ENCODE measurements at places on chromosomes 12 and 14.

GRCh38 chr12:73599268-73599667 is 938.4 kb upstream of the ATXN7L3B start:
- no peak for DNase-seq

DNA sequence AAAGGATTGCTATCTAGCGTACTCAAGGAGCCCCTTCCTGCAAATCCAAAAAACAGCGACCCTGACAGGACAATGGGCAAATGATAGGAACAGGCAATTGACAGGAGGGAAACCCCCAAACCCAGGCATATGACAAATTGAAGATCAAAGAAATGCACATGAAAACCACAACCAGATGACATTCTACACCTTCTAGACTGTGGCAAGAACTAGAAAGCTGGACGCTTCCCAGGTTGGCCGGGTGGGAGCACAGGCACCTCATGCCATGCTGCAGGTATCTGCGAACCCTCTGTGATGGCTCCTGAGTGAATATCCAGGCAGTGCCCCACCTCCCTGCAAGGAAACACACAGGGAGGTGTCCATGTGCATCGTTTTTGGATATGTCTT is 37.1 kb downstream of the CMKLR1 start:
- no peak for DNase-seq

DNA sequence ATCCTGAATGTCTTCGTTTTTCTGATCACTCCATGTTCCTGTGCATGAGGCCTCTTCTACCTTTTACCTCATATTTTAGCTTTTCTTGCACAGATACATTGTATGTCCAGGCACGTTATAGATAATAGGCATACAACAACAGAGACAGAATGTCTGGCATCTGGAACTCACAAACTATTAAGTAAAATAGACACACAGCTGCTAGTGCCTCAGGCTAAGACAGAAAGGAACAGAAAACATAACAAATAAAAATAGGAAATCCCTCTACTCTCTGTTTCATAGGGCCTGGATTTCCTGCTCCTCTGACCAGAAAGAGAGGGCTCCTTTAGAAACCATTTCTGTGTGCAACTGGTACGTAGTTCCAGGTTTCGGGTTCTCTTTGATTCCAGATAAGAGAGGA is 48.6 kb downstream of the ATXN7L3B start:
- DNase-seq, result no peak

- peak; percentile 64 for DNase-seq
Measured at GRCh38 chr14:104442631-104443390, 136.8 kb upstream of the C14orf180 start.

DNA sequence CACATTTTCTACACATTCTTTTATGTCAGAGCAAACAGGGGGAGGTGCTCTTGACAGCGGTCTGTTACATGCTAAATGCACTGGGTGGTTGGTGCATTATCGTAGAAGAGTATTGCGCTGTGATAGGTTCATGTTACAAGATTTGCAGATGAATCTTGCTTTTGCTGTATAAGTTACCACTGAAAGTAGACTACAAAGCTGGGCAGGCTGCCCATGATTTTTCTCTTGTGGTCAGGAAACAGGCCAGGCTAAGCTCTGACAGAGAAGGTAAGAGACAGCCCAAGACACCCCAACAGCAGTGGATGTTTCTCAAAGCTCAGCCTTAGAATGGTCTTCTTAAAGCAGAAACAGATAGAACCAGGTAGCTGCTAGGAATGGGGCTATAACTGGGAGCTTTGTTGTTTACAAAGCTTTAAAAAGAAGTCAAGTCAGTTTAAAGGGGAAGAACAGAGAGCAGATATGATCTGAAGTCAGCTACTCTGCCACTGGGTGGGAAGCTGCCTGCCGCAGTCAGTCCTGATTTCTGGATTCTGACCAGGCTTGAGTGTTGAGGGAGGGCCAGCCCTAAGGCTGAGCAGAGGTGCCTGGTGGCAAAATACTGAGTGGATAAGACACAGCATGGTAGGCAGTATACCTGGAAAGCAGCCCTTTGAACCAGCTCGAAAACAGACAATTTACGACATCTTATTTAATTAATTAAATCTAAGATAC is 9.4 kb downstream of the KCNA1 start:
- DNase-seq, result no peak

- DNase-seq, result peak; percentile 34
Measured at GRCh38 chr14:101473795-101474562, 87.3 kb upstream of the DIO3 start.

GRCh38 chr12:16523951-16524331 is 82.0 kb downstream of the LMO3 start:
- no peak for DNase-seq

GRCh38 chr12:116662612-116663144 is 75.2 kb downstream of the SPRING1 start:
- peak; percentile 85 for DNase-seq

- DNase-seq, result no peak
Measured at GRCh38 chr12:54161481-54162437, 27.0 kb downstream of the SMUG1 start.

DNA sequence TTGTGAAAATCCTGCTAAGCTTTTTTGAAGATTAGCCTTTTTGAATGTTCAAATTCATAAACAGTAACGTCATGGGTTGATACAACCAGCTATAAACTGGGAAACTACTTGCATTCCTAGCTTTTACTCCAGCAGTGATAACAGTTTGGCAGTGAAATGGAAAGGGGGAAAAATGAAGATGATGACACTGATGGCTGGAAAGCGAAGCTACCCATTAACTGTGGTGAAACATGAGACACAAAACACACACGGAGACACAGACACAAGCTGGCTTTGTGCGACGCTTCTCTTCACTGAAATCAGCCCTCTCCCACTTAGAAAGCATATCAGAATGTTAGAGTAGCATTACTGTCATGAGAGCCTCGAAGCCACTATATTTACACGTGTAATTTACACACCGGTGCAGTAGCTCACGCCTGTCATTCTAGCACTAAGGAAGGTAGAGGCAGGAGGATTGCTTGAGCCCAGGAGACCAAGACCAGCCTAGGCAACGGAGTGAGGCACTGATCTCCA is 15.7 kb downstream of the VPS37B start:
- DNase-seq, result no peak

DNA sequence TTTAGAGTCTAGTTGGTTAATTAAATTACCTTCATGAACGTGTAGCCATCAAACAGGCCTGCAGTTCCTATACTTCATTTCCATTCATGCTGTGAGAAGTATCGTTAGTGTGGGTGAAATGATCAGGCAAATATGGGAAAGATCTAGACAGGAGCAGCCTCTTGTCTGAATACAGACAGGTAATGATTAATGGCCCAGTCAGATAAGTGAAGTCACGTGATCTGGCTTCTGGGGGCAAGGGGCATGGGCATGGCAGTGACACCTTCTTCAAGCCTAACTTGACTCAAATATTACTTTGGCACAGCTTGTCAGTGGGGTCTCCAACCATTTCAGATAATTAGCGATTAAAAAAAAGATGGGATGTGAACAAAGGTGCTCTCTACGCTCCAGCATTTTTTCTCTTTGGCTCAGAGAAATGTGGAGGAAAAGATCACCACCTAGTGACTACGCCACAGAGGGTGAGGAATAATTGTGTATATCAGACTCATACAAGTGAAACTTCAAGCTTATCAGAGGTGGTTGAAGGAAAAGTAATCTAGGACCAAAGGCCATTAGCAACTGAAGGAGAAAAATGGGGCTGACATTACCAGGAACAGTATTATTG is 17.8 kb downstream of the GUCY2C start:
- no peak for DNase-seq

DNA sequence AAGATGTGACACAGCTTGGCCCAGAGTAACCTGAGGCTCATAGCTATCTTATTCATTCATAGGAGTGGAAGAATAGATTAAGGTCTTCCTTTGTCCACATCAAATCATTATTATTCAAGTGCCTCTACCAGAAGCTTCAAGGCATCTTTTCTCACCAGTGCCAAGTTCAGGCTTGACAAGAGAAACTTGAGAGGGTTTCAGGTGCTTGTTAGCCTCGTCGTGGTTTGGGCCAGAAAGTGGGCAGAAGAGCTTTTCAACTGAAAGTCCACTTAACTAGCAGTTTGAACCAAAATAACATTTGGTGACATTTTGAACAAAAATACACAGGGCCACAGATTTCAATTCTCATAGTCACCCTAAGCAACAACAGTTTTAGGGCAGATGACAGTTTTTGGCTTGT is 1184.2 kb downstream of the FLRT2 start:
- no peak for DNase-seq

GRCh38 chr12:127822809-127823411 is 444.1 kb upstream of the TMEM132C start:
- DNase-seq, result peak; percentile 21

- DNase-seq, result peak; percentile 49
Measured at GRCh38 chr12:11758510-11759493, 109.3 kb downstream of the ETV6 start.

DNA sequence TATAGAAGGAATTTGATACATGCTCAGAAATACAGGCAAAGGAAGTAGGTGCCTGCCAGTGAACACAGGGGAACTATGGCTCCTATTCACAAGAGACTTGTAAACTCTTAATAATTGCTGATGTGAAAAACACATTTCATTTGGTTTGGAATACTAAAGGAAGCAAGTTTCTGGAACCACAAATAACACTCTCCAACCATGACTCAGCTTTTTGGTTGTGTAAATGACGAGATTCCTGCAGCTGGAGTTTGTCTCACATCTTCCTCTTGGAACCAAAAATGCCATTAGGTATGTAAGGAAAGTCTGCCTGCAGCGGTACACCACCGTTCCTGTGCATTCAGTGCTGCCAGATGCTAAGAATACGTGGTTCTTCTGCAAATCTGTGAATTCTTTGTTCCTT is 4.5 kb upstream of the OR11H6 start:
- DNase-seq, result no peak

- DNase-seq, result no peak
Measured at GRCh38 chr12:104610513-104611235, 153.9 kb downstream of the CHST11 start.

- DNase-seq, result no peak
Measured at GRCh38 chr12:2319737-2320506, 267.1 kb downstream of the CACNA1C start.

DNA sequence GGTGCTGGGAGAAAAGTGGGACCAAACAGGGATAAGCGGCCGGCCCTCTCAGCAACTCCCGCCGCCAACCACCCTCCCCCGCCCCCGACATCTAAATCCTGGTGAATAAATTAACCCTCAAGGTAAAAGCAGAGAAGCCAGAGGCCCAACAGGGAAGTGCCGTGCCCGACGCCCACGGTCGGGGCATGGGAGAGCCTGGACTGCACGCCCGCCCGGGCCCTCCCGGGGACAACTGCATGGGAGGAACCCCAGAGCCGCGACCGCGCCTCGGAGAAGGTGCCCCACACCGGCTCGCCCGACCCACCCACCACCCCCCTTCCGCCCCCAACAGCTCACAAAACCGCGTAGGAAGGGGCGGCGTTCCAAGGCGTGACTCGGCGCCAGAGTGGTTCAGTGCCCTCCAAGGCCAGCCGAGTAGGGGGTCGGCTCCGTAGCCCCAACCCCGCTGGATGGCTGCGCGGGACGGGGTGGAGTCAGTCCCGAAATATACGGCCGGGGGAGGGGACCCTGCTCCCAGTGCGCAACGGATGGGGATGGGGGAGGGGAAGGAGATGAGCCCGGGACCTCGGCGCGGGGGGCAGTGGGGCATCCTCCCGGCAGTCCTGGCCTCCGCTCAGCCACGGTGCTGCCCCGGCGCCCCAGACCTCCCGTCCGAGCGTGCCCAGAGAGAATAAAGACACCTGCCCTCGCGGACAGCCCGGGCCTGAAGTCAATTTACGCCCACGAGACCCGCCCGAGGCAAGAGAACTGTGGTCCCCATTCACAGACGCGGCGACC is 732 bp downstream of the SLC25A29 start:
- DNase-seq, result peak; percentile 69

- DNase-seq, result no peak
Measured at GRCh38 chr12:75581515-75581914, 70.1 kb upstream of the KRR1 start.

- no peak for DNase-seq
Measured at GRCh38 chr14:94077111-94077821, 3.7 kb downstream of the DDX24 start.

DNA sequence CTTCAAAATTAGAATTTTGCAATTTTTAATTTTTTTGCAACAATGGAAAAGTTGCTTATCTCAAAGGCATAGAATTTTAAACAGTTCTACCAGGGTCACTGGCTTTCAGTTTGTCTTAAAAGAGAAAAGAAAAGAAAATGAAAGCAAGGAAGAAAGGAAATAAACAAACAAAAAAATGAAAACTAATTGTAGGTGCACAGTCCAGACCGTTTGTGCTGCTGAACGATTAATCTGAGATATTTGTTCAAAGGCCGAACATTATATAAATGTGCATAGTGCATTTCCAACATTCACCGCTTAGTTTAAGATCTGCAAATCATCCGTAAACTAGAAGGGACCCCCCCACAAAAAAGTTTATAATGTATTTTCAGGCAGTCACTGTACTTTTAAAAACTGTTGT is 5.5 kb upstream of the OTX2 start:
- no peak for DNase-seq

GRCh38 chr14:96105089-96105925 is 66.1 kb downstream of the C14orf132 start:
- DNase-seq, result no peak

DNA sequence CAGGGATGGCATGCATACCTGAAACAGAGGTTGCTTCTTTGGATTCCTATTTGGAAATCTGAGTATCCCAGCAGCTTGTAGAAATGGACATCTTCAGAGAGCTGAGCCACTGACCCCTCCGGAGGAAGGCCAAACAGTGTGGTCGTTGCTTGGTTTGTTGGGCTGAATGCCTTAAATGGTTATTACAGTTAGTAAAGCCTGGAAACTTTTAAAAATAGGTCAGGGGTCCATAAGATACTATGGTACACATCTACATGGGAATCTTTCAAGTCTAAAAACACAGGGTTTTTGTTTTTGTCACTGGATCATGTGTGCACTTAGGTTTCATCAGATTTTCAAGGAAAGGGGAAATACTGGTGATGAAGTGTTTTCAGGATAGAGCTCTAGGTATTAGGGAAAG is 7.7 kb downstream of the DYRK2 start:
- no peak for DNase-seq

DNA sequence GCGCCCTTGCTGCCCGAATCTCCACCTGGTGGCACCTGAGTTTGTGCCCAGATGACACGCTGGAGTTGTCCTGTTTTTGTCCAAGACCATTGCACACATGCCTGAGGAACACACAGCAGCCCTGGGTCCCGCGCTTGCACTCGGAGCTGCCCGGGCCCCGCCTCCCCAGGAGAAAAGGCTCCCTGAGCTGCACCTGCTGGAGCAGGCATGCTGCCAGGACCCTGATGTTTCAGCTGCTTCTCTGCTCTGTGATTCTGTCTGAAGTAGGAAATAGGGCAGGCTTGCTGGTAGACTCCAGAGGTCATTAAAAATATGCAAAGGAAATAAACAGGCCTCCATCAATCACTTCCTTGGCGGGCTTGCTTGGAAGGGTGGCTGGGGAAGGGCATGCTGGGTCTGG is 271.6 kb downstream of the CACNA1C start:
- no peak for DNase-seq

All from ecto neural progenitor cell (in vitro differentiated cells).